Heart right ventricle (tissue), 16 donors: ENCODE measurements at places on chromosomes 1 and 21. TPM values are rescaled to one million over a fixed set of nuclear protein-coding genes. Genes with fewer than 3 reads are reported as not detected.

Gene RAB4A
- polyA plus RNA-seq = 57.1 TPM

Gene KCNA2
- 0.04 TPM for polyA plus RNA-seq

Gene RGSL1
- not detected for polyA plus RNA-seq

Gene AIM2
- 0.03 TPM for polyA plus RNA-seq

Gene GPA33
- polyA plus RNA-seq = 0.29 TPM
